ENCODE measurements at places on chromosomes 7 and 10.

GRCh38 chr10:492836-493235 lies 196.6 kb downstream of the DIP2C start:
- no peak for DNase-seq

- no peak for DNase-seq
These were observed 88.4 kb upstream of the C10orf90 start for GRCh38 chr10:126758867-126759266.

DNA sequence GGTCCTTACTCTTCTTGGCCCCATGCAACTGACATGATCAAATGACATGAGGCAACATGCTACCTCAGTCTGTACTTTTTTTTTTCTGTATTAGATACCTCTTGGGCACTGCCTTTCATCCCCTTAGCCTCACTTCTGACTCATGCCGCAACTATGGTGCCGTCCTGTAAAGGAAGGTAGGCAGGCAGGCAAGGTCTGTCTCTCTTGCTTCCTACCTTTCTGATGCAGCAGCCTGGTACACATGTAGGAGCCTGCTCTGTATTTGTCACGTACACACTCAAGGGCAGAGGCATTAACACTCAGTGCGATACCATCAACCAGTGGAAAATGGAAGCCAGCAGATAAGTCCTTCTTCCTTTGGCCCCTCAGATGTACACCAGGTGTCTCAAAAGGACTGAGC lies 146.7 kb downstream of the ATE1 start:
- DNase-seq, result no peak

GRCh38 chr10:22992075-22992474 lies 64.2 kb downstream of the ARMC3 start:
- no peak for DNase-seq

DNA sequence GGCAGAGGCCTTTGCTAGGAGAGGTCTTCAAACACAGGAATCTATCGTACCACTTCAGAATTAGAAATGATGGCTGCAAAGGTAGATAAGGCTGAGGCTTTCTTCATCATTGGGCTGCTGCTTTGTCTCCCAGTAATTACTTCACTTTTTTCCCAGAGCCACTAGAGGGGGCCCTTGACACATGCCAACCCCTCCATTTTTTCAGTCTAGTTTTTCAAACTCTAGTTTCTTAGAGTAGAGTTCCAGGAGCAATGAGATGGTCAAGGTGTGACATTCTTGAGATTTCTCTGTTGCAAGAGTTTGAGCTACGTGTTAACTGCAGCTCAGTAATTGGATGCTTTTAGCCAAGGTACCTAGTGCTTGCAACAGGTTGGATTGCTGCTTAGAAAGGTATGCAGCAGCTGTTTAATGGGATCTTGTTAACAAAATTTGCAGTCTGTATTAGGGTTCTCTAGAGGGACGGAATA lies 33.8 kb upstream of the RBM20 start:
- no peak for DNase-seq

GRCh38 chr7:130134106-130134636 lies 63.8 kb downstream of the KLHDC10 start:
- no peak for DNase-seq

- no peak for DNase-seq
These were observed 897.9 kb upstream of the AUTS2 start for GRCh38 chr7:68700414-68700813.

- DNase-seq, result no peak
These were observed 1.4 kb downstream of the FAM3C start for GRCh38 chr7:121394709-121395140.
